ENCODE measurements at places on chromosomes 7 and 10.

DNA sequence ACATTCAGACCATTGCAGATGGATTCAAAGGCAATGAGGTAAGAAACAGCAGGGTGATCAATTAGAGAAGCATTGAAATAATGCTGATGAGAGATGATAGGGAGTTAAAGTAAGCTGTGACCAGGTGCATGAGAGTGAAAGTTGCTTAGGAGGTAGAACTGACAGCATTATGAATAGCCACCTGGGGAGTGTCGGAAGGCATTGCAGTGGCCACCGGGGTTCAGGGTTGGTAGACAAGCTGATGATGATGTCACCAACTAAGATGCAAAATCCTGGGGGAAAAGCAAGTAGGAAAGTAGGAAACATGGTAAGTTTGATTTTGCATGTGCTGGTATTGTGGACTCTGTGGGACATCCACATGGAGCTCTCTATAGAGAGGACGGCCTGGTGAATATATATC is 211.9 kb upstream of the ETV1 start:
- no peak for DNase-seq

DNA sequence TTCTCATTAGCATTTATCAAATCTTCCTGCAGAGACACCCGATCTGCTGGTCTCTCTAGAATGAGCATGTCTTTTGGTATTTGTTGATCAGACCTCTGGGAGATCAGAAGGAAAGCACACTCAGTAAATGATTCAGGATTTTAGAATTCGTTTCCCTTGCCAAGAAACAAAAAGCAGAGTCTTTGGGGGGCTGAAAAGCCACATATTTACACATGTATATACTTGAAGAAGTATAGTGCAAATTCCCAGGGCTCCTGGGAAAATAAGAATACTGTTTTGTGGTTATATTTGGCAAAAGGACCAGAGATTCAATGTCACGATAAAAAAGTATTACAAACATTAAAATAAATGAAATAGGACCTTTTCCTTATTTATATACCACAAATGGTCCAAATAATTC is 100.2 kb downstream of the AGMO start:
- DNase-seq, result peak; percentile 89

DNA sequence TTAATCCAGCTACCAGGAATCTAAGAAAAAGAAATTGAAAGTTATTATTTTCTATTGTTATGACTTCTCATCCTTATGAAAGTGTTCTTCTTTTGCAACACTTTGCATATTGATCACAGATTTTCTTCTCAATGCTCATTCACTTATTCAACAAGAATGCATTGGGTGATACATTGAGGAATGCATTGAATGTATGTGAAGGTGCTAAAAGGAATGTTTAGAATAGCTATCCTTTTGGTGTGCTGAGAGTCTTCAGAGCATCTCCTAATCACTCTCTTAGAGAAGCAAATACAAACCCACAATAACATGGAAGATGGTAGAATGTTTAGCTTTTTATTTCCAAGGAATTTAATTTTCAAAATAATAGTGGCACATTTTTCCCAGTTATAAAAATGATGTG is 122.1 kb upstream of the KMT2E start:
- no peak for DNase-seq

DNA sequence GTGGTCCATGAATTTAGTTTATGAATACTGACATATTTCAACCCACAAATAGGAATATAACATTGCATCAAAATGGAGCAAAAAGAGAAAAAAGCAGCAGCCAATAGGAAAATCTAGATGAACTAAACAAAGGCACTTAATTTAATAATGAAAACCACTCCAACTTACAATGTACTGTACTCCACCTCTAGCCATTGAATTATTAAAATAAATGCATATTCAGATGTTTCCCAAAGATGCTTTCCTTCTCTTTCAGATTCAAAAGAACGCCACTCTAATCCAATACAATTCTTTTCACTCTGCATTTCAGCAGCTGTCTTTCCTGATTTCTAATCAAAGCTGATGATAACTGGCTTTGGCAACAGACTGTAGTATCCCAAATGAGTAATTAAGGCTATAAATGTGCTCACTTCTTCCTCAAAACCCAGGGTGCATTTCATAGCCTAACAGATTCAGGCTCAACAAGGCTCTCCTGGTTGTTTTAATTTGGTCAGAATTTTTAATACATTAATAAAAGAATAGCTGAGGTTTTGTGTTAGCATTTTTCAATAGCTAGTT is 577.1 kb downstream of the PARD3 start:
- DNase-seq, result no peak

DNA sequence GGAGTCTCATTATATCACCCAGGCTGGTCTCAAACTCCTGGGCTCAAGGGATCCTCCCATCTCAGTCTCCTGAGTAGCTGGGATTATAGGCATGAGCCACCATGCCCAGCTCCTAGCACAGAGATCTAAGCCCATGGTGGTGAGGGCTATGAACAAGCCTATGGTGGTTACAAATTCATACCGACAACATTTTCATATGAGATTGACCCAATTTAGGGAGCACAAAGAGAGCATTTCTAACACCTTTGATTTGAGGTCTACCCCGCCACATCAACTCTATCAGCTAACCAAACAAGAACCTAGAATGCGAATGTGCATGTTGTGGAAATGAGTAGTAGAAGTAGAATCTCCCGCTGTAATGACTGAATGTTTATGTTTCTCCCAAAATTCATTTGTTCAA is 14.2 kb upstream of the PRF1 start:
- no peak for DNase-seq

GRCh38 chr7:30114536-30115238 is 20.1 kb upstream of the MTURN start:
- DNase-seq, result no peak

- no peak for DNase-seq
These were observed 56.7 kb downstream of the PCLO start for GRCh38 chr7:83105948-83106347.

- DNase-seq, result no peak
These were observed 34.7 kb downstream of the PODXL start for GRCh38 chr7:131521651-131522163.

- no peak for DNase-seq
These were observed 154.1 kb upstream of the ZMIZ1 start for GRCh38 chr10:78914502-78915189.

DNA sequence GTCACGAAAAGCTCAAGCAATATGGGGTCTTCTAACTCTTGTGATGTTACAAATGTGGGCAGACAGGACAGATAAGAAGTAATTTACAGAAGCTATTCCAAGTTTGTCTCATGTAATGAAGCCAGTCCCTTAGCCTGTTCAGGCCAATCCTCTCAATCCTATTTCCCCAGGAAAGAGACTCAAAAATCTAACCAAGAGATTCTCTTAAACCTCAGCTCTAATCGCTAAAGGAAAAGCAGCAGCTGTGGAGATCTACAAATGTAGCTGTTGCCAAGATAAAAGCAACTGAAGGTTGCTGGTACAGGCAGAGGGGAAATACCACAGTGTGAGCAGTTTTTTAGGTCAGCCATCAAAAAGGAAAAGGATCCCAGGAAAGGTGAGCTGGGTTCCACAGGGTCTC is 39.3 kb downstream of the ANK3 start:
- no peak for DNase-seq

DNA sequence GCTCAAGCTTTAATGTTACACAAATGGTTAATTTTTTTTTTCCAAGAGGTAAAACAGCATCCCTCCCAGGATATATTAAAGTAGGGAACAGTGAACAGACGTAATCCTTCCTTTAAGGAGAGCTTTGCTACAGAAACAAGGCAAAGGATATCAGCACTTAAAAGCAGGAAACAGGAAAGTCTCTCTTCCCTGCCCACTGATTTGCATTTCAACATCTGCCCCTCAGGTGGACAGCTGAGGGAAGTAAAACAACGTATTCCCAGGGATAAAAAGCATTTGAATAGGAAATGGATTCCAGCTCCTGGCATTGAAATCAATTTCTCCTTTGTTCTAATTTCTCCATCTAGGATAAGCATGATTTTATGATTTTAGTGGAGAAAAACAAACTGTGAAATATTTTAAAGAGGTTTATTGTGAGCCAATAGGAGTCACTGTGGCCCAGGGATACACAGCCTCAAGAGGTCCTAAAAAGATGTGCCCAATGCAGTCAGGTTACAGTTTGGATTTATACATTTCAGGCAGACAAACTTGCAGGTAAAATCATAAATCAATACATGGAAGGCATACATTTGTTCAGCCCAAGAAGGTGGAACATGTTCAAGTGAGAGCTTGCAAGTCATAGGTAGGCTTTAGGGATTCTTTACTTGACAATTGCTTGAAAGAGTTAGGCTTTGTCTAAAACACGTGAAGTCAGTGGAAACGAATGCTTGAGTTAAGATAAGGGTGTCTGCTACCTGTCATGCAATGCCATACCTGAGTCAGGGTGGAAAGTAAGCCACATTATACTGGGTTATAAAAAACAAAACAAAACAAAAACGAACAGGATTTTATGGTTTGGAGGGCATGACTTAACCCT is 286.2 kb upstream of the VWC2 start:
- no peak for DNase-seq

- DNase-seq, result peak; percentile 59
These were observed 25.2 kb upstream of the ITPRID1 start for GRCh38 chr7:31488562-31489203.

DNA sequence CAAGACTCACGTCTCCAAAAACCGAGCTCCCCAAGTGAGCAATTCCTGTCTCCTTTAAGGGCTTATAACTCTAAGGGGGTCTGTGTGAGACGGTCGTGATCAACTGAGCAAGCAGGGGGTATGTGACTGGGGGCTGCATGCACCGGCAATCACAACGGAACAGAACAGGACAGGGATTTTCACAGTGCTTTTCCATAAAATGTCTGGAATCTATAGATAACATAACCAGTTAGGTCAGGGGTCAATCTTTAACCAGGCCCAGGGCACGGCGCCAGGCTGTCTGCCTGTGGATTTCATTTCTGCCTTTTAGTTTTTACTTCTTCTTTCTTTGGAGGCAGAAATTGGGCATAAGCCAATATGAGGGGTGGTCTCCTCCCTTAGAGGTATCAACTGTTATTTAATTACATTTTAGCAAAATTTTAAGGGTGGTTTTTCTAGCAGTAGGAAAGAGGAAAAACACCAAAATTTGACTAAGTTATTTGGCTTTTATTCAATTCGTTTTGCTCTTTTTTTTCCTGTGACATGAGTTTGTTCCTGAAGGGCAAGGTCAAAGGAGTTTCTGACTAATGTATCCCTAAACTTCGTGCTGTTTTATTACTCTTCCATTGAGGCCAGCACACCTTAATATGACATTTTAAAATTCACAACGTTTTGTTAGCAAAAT is 121.4 kb upstream of the SEC61G start:
- no peak for DNase-seq

- peak; percentile 24 for DNase-seq
These were observed 73.2 kb downstream of the POT1 start for GRCh38 chr7:124856299-124856888.

GRCh38 chr7:124412531-124412930 is 353.1 kb downstream of the GPR37 start:
- no peak for DNase-seq

DNA sequence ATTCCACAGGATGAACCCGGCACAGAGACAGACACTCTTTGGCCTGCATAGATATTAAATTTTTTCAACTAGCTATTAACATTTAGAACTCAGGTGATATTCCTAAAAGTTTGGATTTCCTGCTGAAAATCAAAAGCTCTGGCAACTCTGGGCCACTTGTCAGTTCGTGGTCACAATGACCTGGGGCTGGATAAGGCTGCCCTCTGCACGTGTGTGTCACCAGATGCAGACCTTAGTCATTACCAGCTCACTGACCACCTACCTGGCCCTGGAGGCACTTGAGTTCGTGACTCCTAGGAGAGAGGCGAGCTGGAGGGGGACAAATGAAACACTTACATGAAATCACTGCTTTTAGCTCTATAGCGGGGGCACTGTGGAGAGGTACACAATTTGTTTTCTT is 126.5 kb downstream of the HIPK2 start:
- DNase-seq, result no peak

- no peak for DNase-seq
These were observed 168.2 kb downstream of the DPY19L1 start for GRCh38 chr7:34869057-34869456.

DNA sequence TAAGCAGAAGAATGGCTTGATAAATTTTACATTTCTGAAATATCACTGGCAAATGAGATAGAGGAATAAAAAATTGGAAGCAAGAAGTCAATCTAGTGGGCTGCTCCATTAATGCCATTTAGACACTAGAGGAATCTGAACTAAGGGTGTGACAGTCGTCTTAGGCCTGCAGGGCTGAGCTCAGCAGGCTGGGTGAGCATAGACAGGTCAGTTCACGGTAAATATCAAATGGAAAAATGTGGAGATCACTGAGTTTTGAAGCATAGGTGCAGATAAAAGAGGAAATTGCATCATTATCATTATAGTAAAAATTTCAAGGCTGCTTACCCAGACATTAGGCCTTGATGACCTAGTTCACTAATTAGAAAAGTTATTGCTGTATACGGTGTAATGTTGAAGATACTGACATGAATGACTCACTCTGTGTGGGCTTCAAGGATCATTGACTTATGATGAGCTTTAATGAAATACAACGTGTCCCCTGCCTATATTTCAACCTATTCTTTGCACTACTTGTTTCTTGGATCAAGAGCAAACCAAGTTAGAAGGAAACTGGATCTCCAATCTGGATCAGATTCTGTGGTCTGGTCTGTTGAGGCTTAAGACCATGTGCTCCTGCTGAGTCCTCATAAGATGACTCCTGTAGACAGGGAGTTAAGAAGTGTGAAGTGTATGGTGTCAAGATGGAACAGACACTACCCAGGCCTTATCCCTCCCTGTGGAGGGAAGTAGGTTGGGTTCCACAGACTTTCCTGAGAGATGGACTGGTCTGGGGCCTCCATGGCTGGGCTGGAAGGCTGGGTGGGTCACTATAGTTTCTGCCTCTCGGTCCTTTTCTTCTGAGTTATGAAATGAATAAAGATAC is 3.6 kb downstream of the OR2F2 start:
- DNase-seq, result no peak

DNA sequence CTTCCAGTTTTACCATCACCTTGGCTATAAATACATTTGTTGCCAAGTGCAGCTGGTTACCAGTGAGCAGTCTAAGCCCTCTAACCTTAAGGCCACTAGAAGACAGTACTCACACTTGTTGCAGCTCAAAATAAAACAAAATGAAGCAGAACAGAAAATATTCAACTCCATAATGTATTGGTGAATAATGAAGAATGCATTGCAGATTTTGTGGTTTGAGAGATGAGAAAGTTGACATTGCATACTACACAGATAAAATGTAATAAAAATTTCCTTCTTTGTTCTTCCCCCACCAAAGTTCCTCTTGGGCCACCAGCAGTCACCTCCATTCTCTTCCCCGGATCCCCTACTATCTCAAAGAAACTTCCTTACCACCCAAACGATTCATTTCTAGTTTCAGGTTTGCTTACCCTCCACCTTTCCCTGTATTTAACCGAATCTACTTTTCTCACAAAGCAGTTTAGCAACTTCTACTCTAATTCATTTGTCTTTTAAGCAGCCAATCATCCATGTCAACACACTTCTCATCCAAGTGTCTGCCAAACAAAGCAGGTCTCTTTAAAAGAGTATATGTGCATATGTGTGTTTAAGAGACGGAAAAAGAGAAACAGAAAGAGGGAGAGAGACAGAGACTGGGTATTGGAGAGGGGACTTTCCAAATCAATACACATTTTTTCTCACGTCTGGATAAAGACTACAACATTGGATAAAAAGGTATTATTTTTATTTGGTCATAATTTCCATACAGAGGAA is 35.7 kb upstream of the PRPS1L1 start:
- DNase-seq, result no peak

Data from astrocyte of the cerebellum (primary cell).